ENCODE measurements at places on chromosomes 12 and 14.

DNA sequence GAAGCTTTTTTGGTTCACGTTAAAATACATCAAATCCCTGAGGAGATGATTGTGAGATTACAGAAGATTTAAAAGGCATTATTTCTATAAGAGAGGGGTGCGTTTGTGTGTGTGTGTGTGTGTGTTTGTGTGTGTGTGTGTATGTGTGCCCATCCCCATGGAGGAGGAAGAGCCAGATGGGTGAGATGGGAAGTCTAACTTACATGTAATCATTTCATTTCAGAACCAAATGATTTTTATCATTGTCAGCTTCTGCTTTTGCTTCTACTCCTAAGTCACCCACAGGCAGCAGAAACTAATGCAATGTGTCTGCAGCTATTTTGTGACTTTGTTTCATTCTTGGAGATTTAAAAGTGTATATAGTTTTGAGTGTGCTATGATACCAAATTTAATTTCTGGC, 68.7 kb downstream of the SLC4A8 start:
- DNase-seq = no peak

DNA sequence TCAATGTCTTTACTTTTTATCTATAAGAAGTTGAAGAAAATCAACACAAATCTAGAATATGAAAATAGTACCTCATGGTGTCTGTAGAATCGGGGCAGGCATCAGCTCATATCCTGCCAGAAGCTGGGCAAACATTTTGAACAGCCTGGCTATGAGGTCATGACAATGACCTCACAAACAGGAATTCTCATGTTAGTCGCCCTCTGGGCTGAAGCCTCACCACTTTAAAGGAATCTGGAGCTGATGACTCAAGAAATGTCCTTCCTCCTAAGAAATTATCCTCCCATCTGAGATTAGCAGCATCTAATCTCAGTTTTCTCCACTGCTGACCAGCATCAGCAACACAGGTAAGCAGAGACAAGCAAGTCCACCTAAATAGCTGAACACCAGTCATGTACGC, 27.1 kb downstream of the CLIP1 start:
- DNase-seq = no peak

- DNase-seq = no peak
Observed at GRCh38 chr14:103199124-103199523, 75.9 kb downstream of the TNFAIP2 start.

GRCh38 chr14:76056128-76056527, 70.6 kb downstream of the IFT43 start:
- DNase-seq = no peak

- no peak for DNase-seq
Observed at GRCh38 chr12:2557597-2557996, 237.2 kb upstream of the FKBP4 start.

DNA sequence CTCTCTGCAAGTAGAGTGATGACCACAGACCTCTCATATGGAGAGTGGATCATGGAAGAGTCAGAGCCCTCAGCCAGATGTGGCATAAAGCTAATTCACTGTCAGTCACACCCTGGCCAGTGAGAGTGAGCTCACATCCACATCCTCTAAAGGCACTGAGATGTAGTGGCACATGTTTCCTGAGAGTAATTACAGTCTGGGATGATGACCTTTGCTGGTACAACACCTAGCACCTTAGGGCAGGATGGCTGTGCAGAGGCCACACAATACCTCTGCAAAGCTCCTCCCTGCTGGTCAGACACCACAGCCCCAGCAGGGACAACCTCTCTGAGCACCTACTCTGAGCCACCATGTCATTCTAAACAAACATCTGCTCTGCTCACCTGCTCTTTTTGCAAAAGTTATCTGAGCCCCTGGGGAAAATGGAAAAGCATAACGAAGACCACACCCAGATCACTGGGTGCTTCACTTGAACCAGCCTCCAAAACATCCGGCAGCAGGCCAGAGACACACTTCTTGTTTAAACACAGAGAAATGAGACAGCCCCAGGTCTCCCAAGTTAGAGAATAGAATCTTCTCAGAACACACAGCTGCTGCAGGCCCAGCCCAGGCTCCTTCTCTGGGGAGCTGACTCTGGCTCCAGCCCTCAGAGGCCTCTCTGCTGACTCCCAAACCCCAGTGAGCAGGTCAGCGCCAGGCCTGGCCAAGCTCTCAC, 30.3 kb downstream of the PITPNM2 start:
- no peak for DNase-seq

- peak; percentile 18 for DNase-seq
Observed at GRCh38 chr14:52446355-52446754, 106.0 kb downstream of the TXNDC16 start.

DNA sequence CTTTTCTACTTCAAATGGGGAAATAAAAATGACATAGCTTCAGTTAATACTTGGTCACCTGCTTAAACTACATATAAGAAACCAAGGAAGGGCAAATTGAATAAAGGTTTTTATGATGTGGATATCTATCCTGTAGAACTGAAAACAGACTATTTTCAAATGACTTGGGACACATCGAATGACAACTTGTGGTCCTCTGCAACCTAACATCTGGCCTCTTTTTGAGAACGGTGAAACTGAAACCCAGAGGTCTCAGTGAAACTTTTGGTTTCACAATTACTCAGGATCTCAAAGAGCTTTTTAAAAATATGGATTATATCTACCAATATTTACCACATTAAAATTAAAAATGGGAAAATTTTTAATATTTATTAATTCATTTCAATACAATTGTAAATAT, 65.2 kb downstream of the PPP2R5E start:
- no peak for DNase-seq

- DNase-seq = peak; percentile 64
Observed at GRCh38 chr12:122064780-122065588, 13.6 kb upstream of the MLXIP start.

DNA sequence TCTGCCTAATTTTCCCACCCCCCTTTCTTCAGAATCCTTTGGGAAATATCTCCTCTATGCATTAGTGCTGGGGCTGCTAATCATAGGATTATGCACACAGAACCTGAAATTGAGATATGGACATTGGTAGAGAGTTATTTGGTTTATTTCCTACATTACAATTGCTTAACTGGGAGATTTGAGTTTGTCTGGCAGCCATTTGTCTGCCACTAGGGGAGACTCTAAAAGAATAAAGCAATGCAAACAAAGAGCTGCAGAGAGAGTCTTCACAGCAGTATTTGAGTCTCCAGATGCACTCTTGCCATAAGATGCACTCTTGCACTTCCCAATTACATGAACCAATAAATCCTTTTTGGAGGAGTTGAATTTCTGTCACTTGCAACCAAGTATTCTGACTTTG, 12.0 kb upstream of the PCNX4 start:
- no peak for DNase-seq

DNA sequence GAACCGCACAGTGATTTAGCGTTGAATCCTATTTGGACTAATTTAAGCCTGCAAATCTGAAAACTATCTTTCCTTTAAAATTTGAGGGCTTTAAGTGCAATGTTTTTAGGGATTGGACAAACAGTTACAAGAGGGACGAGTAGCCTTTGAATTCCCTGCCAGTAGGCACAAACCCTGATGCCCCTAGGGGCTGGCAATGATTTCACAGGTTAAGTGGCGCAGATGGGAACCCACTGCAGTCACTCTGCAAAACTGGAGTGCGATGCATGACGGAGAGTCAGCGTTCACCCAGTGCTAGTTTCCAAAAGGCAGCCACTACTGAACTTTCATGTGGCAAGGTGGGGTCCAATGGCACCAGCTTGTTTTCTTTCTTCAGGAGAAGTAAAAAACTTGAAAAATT, 99.4 kb upstream of the FRMD6 start:
- no peak for DNase-seq

DNA sequence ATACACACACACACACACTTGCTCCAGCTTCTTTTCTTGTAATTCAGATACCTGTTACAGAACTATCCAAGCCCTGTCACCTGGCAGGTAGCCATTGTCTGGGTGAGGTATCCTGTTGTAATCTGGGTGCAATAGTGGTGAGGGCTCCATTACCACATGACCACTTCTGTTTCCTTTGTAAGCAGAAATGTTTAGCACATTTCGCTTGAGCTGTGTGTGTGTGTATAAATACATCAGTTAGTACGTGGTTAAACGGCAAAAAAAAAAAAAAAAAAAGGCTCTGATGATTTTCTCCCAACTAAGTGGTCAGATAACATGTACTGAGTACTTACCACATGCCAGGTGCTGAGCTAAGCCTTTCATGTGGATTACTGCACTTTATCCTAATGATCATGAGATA, 129.3 kb upstream of the SSTR1 start:
- no peak for DNase-seq

DNA sequence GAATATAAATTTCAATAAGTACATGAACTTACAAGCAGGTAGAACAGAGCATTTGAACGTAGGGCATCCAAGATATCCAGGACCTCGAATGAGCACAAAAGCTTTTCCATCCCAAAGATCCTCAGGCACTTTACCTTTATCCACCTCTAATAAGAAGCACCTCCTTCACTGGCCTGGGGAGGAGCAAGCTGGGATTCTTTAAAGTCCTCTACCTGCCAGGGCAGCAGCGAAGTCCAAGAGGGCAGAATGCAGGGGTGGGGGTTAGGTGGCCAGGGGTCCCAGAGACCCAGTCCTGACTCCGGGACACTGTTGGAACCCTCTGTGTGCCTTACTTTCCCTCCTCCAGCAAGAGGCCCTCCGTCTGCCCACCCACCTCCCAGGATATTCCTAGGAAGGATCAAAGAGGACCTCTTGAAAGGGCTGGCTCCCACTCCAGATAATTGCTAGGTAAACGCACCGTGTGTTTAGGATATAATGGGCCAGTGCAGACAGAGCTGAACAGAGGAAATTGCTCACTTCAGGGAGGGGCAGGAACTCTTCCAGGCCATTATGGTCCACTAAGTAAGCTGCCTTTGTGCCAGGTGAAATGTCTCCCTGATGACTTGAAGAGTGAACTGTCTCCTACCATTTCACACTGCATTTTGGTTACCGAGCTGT, 68.1 kb downstream of the TTC9 start:
- DNase-seq = no peak

DNA sequence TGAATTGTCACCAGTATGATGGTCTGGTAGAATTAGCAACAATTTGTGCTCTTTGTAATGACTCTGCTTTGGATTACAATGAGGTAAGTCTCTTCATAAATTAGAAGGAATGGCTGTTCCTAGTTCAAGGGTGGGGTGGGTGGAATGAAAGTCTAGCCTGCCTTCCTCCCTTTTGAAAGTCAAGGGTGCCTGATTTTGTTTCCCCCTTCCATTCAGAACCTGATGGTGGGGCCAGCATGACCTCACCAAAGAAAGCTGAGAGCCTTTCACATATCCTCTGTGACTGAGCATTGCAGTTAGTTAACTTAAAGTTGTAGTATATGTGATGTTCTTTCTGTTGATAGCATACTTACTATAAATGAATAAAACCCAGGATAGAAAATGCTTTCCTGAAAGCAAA, 52.2 kb downstream of the ATP2A2 start:
- no peak for DNase-seq

DNA sequence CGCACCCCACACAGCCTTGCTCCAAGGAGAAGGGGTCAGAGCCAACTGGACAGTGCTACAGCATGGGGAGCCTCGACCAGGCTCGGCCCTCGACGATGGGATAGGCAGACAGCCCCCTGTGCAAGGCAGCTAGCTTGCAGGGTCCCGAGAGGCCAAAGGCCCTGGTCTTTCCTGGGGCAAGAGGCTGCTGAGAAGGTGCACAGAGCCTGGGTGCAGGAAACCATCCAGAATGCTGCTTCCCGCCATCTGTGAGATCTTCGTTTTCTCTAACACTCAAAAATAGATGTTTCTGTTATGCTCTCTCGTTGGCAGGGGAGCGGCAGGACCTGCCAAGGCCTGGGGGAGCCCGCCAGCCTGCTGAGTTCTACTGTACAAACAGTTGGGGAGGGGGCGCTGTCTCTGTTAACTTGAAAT, 168.0 kb upstream of the RTL1 start:
- peak; percentile 36 for DNase-seq

DNA sequence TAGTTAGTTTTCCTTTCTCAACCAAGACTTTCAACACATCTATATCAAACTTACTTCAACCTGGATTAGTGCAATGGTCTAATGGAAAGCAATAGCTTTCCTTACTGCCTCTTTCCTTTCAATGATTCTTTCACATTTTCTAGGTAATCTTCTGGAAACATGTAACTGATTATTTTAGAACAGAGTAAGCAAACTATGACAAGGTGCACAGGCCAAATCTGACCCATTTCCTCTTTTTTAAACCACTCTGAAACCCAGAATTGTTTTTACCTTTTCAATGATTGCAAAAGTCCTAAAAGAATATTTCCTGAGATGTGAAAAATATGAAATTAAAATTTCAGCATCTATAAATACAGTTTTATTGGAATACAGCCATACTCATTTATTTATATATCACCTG, 81.6 kb upstream of the TMTC2 start:
- DNase-seq = no peak
